ENCODE measurements at places on chromosomes 4 and X.

DNA sequence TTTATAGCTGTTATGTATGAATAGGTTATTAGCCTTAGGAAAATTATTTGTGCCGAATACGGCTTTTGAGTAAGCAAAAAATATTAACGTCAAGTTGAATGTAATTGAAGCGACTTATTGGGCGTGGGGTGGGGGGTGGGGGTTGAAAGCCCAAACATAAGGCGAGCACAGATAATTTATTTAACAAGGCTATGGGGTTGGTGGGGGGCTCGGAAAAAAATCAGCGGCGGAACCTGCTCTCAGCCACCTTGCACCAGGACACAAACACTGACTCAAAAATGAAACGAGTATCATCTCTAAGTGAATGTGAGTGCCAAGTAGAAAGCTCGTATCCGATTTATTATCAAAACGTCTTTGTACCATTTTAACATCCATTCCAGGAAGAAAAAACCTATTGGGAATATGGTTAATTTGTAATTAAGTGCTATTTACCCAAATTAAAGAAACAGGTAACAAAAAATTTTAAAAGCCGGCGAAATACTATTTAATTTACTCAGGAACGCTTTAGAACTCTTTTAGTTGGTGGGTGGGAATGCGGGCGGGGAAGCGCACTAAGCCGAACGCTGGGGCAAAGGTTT lies 902 bp upstream of the LARP1B start:
- no peak for DNase-seq

GRCh38 chr4:173135241-173135847 lies 33.3 kb upstream of the GALNT7 start:
- DNase-seq = no peak

- DNase-seq = no peak
Observed at GRCh38 chr4:40916880-40917279, 167.1 kb downstream of the NSUN7 start.

DNA sequence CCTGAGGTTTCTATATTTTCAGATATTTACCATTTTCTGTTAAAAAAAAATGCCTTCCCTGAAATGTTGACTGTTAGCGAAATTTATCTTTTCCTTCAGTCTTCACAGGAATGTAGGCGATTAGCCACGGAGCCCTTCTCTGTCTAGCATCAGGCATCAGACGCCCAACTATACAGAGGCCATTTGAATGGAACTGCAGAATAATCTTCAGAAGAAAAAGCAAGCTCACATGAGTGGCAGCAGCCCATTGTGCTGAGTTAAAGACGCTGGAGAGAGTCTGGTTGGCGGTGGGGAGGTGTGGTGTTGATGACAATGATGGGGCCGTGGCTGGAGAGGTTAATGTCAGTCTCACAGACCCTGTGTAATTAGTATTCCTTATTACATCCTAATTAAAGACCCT lies 196.8 kb upstream of the LEF1 start:
- DNase-seq = no peak

- no peak for DNase-seq
Observed at GRCh38 chr4:46837639-46838038, 71.4 kb downstream of the COX7B2 start.

GRCh38 chrX:50697691-50698090 lies 116.3 kb downstream of the SHROOM4 start:
- no peak for DNase-seq

DNA sequence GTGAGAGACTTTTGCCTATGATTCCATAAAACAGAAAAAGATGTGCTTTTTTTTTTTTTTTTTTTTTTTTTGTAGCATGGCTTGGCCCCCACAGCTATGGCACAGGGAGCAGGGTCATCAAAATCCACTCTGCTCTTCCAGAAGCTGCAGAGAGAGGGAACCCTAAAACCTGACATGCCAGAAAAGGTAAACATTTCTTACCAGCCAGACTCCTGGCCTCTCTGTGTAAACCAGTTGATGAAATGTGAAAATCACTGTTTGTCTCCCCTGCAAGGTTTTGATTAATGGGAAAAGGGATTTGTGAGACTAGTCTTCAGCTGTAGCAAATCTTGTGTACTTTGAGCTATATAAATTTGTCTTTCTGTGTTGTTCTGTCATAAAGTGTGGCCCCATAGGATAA lies 105.9 kb downstream of the ARSJ start:
- no peak for DNase-seq

- DNase-seq = no peak
Observed at GRCh38 chr4:29581457-29581856, 1138.7 kb upstream of the PCDH7 start.

DNA sequence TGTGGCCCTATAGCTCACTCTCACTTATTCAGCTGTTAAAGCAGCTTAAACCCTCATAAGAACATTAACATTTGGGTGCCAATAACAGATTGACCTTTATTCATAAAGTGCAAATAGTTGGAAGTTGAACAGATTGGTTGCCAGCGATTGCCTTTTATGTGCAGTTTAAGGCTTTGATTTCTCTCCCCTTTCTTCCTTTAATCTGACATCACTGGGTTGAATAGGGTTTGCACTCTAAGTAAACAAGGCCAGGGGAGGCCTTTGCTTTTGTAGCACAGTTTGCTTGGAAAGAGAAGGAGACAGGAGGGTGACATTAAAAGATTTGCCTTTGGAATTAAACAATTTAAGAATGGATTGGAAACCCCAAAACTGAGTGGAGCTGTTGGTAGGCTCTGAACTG lies 114.3 kb downstream of the NKX6-1 start:
- DNase-seq = no peak

DNA sequence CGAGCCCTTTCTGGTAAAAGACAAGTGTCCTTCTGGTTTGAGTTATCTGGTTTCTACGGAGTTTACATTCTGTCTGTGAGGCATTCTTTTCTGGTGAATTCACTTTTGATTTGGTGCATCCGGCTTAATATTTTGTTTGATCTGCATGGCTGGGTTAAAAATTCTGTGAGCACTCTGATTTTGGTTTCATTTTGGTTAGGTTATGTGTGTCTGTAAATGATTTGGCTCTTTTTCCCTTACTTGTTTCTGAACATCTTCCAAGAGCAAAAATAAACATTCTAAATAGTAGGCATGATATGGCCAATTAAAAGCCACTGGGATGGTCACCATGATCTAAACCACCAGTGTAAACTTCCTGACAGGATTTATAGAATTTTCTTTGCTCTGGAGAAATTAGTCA lies 85.7 kb upstream of the PTPN13 start:
- DNase-seq = no peak

DNA sequence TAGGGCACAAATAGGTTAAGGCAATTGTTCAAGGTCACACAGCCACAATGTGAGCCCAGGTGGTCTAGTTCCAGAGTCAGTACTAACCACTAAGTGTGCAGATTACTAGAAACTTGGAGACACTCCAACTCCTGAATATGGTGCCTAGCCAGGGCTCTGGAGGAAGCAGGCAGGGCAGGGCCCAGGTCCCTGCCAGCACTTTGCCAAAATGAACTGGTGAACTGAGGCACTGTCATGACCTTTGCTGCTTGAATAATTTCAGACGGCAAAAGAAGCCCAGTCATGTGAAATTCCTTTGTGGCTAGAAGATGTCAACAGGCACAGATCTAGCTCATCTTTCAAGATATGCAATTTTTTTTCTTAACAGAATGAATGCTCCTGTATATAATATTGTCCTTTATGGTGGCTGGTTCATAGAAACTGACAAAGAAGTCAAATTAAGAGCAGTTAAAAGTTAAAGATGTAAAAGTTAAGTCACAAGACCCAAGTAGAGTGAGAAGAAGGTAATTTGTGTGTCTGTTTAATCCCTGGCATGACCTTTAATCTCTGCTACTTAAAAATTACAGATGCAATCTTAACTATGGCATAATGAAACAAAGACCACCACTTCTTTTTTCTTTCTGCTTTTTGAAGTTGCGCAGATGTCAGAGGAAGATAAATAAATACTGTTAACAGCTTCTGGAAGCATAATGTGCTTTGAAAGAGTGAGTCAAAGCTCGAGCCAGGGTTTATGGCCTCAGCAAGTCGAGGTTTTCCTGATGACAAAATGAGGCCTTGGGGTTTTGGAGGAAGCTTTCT lies 54.1 kb downstream of the SHROOM3 start:
- DNase-seq = no peak

DNA sequence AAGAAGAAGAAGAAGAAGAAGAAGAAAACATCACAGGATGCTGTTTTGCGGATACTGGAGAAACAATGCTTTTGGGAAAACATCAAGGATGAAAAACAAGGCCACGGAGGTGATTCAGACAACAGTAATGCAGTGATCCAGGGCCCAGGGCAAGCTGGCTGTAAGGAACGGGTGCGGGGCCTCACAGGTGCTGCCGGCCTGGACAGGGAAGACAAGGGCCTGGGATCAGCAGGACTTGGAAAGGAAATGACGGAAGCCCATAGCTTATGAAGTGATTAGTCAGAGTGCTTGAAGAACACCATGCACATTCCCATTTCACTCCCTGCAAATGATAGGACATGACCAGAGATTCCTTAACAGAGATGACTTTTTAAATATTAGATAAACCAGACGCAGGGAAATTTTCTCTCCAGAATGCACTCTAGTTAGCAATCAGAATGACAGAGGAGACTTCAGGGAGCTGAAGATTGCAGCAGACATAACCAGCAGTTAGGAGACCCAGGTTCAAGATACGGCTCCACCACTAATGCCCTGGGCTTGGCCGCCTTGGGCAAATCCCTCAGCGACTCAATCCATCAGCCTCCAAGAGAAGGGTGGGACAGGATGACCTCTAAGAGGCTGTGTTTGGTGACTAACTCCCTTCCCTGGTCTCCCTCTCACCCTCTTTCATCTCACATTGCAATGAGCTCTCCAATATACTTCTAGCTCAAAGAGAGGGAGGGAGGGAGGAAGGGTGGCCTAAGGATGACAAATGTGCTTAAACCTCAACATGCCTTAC lies 54.1 kb downstream of the APBB2 start:
- no peak for DNase-seq

DNA sequence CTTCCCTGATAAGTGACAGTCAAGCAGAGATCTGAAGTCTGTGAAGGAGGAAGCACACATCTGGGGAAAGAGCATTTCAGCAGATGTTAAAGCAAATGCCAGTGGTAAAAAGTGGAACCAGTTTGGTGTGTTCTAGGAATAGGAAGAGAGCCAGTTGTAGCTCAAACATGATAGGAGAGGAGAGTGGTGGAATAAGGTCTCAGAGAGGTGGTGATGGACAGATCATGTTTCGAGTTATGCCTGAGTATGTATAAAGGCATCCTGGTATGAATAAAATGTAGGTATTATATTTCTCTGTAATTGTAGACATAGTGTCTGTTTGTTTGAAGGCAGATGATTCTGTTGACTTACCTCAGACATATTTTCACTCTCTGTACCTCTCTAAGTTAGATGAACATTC lies 89.1 kb downstream of the LARP7 start:
- DNase-seq = no peak
